Astrocyte of the hippocampus (primary cell): ENCODE measurements at places on chromosomes 16 and 17.

GRCh38 chr17:34365340-34365739 lies 2.3 kb upstream of the CCL1 start:
- DNase-seq: no peak

GRCh38 chr16:66401610-66402009 lies 25.5 kb upstream of the BEAN1 start:
- DNase-seq: no peak

GRCh38 chr17:28518132-28518531 lies 12.0 kb downstream of the FOXN1 start:
- no peak for DNase-seq

DNA sequence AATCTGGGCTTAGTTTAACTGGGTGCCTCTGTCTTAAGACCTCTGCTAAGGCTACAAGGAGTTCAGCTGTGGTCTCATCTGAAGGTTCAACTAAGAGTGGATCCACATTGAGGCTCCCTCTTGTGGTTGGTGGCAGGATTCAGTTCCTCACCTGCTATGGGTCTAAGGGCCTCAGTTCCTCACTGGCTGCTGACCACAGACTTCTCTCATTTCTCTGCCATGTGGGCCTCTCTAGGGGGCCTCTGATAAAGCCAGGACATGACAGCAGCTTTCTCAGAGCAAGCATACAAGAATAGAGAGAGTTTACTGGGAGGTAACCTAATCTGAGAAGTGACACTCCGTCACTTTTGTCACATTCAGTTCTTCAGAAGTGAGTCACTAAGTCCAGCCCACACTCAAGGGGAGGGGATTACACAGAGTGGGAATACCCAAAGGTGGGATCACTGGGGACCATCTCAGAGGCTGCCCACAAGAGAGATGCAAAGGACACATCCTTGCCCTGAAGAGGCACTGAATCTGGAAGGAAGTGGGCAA lies 19.2 kb upstream of the ABAT start:
- DNase-seq: peak; percentile 40

DNA sequence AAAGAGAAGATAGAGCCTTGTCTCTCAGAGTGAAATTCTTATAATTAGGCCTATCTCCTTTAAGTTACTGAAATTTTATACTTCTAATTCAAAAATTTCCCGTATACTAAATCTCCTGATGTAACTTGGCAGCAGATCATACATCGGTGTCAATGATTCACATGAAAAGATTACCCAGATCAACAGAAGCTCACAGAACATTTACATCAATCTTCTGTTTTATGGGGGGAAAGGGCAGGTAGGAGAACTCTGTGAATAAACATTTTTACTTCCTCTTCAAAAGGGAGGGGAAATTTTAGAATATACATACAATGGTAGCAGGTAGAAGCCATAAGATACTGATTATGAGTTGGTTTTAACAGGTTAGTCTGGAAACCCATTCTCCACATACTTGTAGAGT lies 43.1 kb downstream of the PHLPP2 start:
- no peak for DNase-seq

DNA sequence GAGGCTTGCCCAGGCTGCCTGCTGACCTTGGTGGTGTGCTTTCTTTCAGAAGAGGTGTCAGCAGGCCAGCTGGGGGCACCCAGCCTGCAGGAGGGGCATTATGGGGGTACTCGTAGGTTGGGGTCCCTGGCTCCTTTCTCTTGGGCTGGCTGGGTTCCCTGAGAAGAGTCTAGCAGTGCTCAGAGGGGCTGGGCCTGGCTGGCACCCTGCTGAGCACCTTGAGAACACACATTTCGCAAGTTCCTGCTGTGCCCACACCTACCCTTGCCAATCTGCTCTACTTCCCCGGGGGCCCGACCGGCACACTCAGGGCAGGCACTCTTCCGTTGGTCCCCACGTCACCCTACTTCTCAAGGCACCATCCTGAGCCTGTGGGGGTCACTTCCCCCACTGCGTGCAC lies 5.1 kb downstream of the CEMP1 start:
- no peak for DNase-seq

DNA sequence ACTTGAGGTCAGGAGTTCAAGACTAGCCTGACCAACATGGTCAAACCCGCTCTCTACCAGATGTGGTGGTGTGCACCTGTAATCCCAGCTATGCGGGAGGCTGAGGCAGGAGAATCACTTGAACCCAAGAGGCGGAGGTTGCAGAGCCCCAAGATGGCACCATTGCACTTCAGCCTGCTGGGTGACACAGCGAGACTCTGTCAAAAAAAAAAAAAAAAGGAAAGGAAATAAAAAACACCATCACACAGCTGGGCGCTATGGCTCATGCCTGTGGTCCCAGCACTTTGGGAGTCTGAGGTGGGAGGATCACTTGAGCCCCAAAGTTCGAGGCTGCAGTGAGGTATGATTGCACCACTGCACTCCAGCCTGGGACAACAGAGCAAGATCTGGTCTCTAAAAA lies 13.3 kb upstream of the SBK1 start:
- DNase-seq: no peak

DNA sequence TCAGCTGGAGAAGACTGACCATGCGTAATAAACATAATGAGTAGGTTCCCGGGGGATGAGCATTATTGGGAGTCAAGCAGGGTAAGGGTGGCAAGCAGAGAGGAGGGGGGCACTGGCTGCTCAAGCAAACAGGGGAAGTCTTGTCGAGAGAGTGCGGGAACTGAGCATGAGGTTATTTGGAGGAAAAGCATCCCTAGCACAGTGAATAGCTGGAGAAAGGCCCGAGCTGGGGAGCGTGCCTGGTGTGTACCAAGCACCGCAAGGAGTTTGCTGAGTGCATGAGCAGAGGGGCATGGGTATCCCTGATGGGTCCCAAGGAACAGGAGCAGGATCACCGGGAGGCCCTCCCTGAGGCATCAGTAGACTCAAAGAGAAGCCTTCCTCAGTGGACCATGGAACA lies 17.2 kb downstream of the CYTH1 start:
- no peak for DNase-seq

GRCh38 chr17:4310354-4311060 lies 46.7 kb upstream of the ANKFY1 start:
- peak; percentile 72 for DNase-seq

DNA sequence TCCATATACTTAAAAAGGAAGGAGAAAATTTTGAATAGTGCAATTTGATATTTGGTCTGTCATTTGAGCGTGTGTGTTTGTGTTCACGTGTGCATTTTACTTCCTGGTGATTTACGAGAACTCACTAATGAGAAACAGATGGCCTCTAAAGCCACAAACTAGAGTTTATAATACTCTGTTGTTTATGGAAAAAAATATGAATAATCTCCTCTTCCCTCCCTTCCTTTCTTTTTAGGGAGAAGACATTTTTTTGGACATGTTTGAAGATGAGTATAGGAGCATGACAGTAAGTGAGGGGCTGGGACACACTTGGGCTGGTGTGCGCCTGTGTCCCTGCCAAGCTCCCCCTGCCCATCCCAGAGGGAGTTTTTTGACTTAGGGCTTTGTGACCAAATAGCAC lies 102.7 kb downstream of the CLEC16A start:
- no peak for DNase-seq

DNA sequence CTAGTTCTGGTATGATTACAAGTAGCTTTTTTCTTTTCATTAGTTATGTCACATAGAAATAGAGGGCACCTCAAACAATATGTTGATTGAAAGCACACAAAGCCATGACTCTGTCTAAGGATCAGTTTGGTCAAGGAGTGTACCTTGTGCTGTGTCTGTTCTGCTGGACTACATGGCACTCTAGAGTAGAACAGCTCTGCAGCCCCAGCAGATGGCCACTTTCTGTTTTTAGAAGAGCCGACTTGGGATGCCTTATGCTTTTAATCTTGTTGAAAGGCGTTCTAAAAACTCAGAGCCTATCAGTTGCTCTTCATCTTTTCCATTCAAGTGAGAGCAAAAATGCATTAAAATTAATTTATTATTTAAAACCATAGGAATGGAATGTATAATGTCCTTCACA lies 49.3 kb upstream of the CA10 start:
- no peak for DNase-seq

DNA sequence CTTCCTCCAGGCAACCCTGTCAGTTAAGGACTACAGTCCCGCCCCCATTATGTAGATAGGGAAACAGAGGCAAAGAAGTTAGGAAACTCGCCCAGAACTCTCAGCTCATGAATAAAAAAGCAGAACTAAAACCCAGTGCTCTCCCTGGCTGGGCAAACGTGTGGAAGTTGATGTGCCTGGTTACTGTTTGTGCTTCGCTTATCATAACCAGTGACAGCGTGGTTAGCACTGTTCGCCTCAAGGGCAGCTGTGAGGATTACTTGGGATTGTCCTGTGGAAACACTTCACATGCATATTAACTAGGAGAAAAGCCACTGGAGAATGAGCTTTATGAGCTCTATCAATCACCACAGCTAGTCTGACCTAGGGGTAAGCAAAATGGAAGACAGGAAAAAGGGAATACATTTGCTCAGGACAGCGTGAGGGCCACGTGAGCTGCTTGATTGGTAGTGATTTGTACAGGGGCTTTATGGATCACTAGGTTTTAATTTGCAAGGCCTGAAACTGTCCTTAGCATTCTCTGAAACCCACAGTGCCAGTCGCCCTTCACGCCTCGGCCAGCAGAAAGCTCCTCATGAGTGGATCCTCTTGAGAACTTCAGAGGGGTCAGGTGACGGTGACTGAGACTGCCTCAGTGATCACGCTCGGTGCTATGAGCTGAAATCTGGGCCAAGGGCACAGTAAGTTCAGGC lies 19.9 kb downstream of the CYB5D2 start:
- peak; percentile 10 for DNase-seq

DNA sequence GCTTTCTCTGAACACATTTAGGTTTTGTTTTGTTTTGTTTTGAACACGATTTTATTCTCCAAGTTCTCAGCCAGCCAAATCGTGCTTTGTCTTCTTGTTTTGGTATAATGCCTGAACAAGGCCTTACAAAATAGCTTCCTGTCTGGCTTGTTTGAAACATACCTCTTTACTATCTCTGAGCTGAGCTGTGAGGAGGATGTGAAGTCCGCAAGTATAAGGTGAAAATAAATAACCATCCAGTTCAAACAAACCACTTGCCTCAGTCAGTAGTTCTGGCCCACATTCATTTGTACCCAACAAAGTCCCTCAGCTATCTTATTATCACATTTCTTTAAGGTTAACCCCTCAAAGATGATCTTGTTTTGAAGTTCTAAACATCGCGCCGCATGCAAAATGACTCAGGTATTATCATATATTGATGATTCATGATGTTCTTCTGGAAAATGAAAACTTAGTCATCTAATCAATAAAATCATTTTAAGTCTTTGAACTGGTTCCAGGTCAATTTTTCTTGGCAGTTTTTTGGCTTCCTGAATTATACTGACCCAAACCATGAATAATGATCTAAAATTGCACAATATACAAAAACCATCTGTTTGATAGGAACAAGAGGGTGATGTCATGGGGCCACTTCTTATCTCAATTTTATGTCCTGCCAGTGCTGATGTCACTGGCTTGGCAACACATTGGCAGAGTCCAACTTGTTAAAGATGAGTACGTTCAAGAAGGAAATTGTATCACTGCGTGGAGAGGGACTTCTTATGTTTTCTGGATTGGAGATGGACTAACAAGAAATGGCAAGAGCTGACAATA lies 694.3 kb downstream of the KCNJ2 start:
- no peak for DNase-seq

DNA sequence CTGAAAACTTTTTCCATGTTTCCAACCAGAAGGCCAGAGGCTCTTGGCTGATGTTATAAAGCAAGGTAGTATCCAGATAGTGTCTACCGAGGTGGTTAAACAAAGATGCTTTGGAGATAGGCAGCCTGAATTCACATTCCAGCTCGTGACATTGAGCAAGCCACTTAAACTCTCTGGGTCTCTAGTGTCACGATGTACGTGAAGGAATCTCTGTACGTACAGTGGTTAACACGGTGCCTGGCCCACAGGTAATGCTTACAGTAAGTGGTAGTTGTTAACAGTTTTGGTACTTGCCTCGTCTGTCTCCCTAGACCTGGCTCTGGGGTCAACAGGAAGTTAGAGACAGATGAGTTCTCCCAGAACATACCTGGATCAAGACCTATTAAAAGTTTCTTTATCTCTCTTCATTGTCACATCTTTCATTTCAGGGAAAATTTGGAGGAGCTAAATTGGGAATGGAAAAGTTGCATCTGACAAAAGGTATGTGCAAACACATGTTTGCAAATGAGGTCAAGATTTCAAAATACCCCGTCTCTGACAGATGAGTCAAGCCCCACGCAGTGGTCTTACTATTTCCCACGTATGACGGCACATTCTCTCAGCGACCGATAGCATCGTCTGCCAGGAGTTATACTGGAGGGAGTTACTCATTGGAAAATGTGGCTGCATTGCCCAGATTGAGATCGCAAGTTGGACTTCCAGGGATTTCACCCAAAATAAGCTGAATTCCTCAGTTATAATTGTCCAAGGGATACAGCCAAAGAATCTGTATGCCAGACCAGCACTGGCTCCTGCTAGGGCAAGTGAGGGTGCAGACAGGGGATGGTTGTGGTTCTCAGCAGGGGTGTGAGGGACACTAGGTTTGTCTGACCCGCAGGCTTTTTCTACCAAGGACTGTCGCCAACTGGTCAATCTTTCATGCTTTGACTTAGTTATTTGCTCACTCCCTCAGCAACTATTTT lies 18.9 kb upstream of the MYH10 start:
- DNase-seq: peak; percentile 79

GRCh38 chr17:50219939-50220465 lies 18.6 kb upstream of the COL1A1 start:
- DNase-seq: peak; percentile 87

- peak; percentile 78 for DNase-seq
These were observed 1.1 kb downstream of the VAT1 start for GRCh38 chr17:43020789-43021740.

DNA sequence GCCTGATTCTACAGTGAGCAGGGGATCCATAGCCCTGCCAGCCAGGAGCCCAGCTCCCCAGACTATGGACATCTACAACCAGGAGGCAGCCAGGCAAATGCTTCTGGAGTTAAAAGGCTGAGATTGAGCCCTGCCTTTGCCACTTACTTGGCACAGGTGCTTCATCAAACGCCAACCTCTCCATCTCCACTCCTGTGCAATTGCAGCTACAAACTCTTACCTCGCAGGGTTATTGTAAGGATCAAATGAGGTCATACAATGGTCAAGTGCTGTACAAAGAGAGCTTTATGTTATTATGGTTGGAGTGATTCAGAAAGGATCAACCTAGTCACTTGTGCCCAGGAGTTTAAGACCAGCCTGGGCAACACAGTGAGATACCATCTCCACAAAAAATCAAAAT lies 9.8 kb upstream of the MYO18A start:
- DNase-seq: no peak

GRCh38 chr17:37671028-37671823 lies 28.0 kb upstream of the DDX52 start:
- DNase-seq: no peak

DNA sequence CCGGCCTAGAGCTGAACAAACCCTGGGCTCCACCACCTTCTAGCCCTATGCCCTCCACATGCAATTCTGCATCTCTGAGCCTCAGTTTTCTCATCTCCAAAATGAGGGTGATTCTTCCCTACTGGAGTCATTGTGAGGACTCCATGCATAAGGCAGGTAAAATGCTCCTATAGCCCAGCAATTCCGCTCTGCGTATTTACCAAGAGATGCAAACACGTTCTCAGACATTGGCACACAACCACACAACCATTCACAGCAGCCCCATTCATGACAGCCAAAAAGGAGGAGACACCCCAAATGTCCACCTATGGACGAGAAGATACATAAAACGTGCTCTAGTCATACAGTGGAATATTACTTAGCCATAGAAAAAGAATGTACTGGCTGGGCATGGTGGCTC lies 3.9 kb upstream of the CASKIN1 start:
- DNase-seq: no peak
